ENCODE measurements at places on chromosomes 7 and 10.

GRCh38 chr10:78217336-78217735, 183.7 kb downstream of the RPS24 start:
- no peak for DNase-seq

GRCh38 chr7:39621261-39621660, 2.1 kb upstream of the RALA start:
- DNase-seq = no peak

GRCh38 chr7:158044482-158044823, 543.2 kb downstream of the PTPRN2 start:
- no peak for DNase-seq

DNA sequence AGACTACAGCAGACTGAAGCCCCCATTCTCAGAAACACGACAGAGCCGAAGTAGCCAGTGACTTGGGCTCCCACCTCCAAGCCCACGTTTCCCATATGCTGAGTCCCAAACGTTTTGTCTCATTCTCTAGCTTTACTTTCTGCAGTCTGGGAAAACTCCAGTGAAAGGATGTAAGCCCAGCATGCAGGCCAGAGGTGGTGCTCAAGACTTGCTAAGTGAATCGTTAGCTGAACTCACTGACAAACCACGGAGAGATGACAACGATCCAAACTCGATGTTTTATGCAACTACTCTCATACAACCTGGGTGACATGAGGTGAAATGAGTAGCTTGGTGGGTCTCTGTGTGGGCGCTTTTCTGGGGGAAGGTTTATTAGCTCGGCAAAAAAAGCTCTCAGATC, 731.8 kb downstream of the SUGCT start:
- DNase-seq = no peak

- DNase-seq = no peak
Measured at GRCh38 chr10:116761883-116762282, 19.5 kb upstream of the HSPA12A start.

DNA sequence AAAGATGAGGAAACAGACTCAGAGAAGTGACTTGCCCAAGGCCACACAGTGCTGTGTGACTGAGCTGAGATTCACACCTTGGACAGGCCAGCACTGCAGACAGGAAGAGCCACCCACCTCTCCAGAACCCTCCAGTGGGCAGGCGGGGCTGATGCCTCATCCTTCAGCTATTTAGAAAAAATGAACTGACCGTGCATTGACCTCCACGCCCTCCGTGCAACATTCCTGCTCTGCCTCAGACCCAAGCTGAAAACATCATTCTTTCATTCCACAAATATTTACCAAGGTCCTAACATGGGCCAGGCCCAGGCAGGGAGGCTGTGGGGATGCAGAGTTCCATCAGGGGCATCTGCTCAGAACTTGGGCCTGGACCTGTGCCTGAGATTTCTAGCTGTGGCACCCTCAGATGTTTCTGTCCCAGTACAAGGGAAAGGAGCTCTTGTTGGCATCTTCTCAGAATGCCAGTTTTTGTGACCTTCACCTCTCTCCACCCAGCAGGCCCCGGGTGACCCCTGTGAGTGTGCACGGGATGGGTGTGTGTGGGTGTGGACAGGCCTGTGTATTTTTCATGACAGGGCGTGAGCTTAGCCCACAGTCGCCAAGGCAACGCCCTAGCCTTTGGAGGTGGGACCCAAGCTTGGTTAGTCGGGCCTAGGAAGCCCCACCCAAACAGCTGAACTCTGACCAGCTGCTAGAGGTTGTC, 6.5 kb downstream of the VSIR start:
- no peak for DNase-seq

DNA sequence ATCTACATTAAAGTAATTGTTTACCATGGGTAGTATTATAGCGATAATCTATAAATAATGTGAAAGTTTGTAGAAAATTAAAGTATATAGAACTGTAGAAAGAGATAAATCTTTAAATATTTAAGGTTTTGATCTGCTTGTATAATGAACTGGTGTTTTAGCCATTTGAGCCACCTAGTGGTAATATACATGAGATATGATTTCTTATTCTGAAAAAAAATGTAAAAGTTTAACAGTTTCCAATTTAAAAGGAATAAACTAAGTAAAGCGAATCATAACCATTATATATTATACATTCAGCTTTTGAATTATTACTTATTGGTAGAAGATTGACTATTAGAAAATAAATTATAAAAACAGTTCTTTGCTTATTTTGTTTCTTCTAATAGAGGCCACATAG, 91.2 kb downstream of the OTUD1 start:
- no peak for DNase-seq

DNA sequence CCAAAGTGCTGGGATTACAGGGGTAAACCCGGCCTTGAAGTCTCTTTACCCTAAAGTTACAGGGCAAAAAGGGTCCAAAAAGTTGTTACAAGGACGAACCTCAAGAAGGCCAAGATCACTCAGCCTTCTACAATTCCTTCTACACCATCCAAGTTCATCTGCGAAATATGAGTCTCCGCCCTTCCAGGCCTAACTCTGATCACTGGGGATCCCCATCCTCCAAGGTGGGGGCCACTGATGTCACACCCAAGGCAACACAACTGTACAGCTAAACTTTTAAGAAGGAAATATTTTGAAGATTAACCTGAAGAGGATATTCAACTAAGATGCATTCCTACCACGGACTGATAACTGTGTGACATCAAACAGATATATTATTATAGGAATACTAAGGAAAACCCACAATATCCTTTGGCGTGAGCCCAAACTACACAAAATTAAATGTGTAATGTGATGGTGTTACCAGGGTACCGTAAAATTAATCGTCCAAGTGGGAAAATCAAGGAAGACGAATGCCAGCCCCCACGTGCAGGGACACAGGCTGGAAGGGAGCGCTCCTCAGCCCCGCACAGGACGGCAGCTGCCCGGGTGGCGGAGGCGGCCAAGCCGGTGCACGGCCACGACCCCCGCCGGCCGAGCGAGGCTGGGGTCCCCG, 1.0 kb downstream of the PAXIP1 start:
- no peak for DNase-seq
